ENCODE measurements at places on chromosomes 1 and 21.

GRCh38 chr1:178921499-178921898 is 50.6 kb upstream of the ANGPTL1 start:
- no peak for DNase-seq

- DNase-seq, result no peak
Measured at GRCh38 chr21:25243808-25244207, 363.5 kb downstream of the MRPL39 start.

GRCh38 chr1:29708796-29709703 is 472.7 kb downstream of the PTPRU start:
- peak; percentile 38 for DNase-seq

DNA sequence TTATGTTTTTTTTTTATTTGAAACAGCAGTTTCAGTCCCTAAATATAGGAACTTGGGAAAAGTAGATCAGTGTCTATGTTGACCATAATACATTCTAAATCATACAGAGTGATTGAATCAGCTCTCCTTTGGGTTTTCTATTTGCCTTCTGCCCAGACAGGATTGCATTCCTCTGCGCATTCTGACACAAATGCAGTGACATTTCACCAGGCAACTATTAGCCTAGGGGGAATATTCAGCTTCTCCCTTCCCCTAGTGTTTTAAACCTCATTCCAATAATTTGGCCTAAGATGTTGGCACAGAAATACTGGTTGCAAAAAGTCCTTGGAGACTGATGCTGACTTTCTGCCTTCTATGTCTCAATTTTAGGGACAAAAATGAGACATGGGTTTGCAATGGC is 172.8 kb downstream of the PTGER3 start:
- no peak for DNase-seq

- no peak for DNase-seq
Measured at GRCh38 chr1:176546825-176547224, 83.8 kb downstream of the PAPPA2 start.

DNA sequence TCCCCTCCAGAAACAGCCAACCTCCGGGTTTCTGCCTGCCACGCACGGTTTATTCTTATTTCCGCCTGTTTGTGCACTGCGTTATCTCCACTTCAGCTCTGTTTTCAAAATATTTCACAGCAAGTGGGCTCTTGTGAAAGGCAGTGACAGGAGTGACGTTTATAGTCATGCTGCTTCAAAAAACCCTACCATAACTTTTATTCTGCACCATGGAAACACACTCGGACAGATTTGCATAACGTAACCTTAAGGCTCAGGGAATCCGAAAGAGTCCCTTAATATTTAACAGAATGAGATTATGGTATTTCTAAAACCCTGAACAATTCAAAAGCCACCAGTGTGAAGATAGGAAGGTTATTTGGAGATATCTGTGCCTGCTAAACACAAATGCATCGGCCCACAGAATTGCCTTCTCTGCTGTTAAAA is 782 bp upstream of the SDE2 start:
- DNase-seq, result peak; percentile 90

- no peak for DNase-seq
Measured at GRCh38 chr1:193179094-193179493, 7.3 kb downstream of the B3GALT2 start.

DNA sequence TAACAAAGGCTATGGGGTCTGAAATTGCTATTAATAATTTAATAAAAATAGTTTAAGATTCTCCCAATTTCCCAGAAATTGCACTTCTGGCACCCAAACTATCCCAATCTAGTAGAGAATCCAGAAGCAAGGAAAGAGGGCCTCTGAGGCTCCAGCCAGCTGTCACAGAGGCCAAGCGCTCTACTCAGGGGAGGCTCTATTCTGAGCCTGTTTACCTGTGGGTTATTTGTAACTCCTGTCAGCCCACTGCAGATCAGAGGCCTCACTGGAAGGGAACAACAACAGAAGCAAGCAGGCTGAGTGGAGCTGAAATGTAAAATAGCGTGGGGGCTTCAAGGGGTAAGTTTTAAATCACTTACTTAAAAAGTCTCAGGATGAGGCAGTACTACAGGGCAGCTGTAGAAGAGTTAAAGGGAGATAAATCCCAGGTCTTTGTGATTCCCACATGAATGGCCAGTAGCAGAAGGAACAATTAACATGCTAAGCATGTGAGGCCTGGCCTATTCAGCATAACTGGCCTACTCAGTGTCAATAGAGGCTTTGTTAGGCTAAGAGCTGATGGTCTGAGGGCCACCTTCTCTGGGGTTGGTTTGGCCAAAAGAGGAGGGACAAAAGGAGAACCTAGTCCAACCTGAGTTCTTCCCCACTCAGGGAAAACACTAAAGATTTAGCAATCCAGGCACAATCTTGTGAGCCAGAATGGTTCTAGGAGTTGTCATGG is 12.8 kb downstream of the ZNF687 start:
- DNase-seq, result no peak

- DNase-seq, result peak; percentile 12
Measured at GRCh38 chr1:78619032-78619431, 1.2 kb upstream of the IFI44L start.

DNA sequence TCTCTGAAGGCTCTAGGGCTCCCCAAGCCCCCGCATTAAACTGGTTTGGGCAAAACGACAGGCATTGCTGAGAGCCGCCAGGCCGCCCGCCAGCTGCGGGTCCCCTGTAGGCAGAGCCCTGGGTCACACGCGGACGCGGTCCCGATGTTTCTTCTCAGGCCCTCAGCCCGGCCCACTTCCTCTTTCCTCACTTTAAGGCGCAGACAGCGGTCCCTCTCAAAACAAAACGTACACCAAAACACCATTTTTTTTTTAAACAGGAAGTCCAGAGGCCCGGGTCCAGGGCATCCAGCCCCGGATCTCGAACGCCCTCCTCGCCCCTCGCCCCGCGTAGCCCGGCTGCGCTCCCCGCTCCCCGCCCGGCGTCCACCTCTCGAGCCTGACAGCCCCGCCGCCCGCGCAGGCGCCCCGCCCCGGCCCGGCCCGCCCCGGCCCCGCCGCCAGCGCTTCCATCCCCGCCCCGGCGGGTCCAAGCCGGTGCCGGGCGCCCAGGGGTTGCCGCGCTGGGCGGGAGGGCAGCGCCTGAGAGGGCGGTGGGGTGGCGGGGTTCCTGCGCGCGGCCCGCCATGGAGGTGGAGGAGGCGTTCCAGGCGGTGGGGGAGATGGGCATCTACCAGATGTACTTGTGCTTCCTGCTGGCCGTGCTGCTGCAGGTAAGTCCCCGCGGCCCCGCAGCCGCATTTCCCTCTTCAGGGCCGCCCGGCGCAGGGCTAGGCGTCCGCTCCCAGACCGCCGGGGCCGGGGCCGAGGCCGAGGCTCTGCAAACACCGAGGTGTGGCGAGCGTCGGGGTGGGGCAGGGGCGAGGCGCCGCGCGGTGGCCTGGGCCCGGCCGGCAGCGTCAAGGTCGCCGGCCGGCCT is at the start of gene SLC22A15:
TSS of gene SLC22A15 (plus strand) at position 452 of the 859 bp plus-strand sequence. CDS start at position 567, 115 bp downstream.
- peak; percentile 34 for DNase-seq

- DNase-seq, result no peak
Measured at GRCh38 chr1:98696077-98696476, 34.6 kb downstream of the SNX7 start.

- peak; percentile 99 for DNase-seq
Measured at GRCh38 chr1:220818421-220819173, 31.9 kb downstream of the MTARC1 start.

GRCh38 chr1:229579059-229579673 is 20.7 kb upstream of the ABCB10 start:
- DNase-seq, result no peak

- DNase-seq, result peak; percentile 62
Measured at GRCh38 chr21:39208624-39209333, 25.5 kb upstream of the PSMG1 start.

DNA sequence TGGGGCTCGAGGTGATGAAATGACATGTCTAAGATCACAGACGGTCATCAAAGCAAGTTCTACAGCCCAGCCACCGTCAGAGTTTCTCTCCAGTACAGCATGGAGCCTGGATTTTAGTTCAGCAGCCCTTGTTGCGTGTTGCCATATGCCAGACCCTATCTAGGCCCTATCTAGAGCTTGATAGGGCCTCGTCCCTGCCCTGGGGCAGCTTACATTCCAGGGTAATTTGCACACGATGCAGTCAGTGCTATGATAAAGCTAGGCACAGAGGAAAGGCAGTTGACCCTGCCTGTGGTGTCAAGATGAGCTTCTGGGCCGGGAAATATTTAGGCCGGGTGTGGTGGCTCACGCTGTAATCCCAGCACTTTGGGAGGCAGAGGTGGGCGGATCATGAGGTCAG is 18.9 kb downstream of the ETV3L start:
- no peak for DNase-seq

DNA sequence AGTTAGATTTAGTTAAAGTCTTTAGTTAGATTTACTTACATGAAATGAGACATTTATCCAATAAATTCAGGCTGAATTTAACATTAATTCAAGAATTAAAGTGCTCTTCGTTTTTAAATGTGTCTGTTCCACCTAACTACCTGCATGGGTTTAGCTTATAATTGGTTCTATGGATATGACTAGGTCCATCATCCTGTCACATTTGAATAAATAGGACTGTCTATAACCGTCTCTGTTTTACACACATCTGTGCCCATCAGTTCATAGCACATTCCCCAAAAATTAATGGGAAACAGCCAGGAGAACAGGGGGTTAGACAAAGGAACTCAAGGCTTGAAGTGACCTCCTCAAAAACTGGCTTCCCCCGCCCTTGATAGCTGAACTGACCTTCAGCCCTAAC is 219.6 kb downstream of the MRPL39 start:
- no peak for DNase-seq

DNA sequence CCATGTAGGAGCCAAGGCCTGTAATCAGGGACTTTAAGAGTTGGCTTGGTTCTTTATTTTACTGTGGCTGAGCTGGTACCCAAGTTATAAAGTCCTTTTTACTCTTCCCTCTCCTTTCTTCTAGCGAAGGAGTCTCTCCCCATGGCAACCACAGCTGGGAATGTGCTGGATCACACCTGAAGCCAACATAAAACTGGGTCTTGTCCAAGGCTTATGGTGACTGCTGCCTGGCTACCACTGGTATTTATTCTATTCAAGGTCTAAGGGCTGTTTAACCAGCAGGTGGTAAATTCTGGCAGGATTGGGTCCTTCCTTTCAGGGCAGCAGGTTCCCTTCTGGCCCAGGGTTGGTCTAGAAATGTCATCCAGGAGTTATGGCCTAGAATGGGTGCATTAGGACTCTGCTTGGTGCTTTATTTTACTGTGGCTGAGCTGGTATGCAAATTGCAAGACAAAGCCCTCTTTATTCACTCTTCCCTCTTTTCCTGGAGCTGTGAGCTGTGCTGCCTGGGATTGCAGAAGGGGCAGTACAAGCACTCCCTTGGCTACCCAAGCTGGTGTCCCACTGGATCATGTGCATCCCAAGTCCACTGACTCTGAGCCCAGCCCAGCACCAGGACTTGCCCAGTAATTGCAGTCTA is 26.6 kb downstream of the SLC22A15 start:
- no peak for DNase-seq

GRCh38 chr1:119549719-119550132 is 42.7 kb downstream of the HSD3B1 start:
- peak; percentile 64 for DNase-seq

- no peak for DNase-seq
Measured at GRCh38 chr1:110305900-110306420, 33.2 kb upstream of the RBM15 start.

GRCh38 chr1:203563291-203563690 is 63.3 kb upstream of the ATP2B4 start:
- peak; percentile 80 for DNase-seq

- DNase-seq, result peak; percentile 31
Measured at GRCh38 chr1:10835822-10836421, 39.5 kb upstream of the CASZ1 start.

GRCh38 chr1:183633676-183634343 is 1.8 kb downstream of the ARPC5 start:
- peak; percentile 93 for DNase-seq

DNA sequence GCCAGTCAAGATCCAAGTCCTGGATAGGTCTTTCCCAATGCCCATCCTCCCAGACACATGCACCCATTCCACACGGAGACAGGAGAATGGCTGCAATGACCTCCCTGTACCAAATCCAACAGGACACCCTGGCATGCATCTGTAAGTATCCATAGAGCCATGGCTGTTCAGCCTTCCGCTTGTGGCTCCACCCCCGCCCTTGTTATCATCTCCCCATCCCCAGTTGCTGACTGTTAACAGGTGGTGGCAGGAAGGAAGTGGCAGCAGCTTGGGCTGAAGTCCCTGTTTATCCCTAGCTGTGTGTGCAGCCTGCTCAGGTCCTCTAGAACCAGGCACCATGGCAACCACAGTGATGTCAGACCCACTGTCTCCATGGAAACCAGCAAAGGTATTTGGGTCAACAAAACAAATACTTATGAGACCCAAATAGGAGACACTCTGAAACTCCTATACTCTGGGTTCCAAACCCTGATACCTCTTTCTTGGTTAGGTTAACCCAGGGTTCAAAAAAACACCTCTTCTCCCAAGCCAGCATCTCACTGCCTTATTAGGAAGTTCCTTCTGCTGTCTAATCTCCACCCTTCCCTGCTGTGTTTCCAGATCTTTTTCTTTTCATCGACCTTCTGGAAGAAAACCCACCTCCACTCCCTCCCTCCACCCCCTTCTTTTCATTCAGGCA is 721 bp downstream of the PBXIP1 start:
- DNase-seq, result peak; percentile 78

- DNase-seq, result no peak
Measured at GRCh38 chr21:29293495-29293894, 5.2 kb upstream of the BACH1 start.

DNA sequence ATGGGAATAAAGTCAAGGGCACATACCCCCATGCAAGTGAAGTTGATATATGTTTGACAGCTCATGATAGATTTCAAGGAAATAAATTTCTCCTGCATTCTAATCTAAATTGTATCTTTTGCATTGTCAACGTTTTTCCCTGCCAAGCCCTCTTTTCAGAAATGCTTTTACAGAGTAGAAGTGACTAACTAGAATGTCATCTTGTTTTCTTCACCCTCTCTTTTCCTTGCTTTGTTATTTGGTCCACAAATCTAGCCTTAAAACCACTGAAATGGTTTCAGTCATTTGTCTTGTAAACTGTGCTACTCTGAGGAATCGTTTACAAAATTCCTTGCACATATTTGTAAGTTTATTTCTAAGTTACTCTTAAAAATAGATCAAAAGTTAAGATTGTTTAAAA is 600.8 kb upstream of the CXADR start:
- DNase-seq, result peak; percentile 37

GRCh38 chr21:45210461-45210983 is 77.2 kb downstream of the POFUT2 start:
- no peak for DNase-seq

DNA sequence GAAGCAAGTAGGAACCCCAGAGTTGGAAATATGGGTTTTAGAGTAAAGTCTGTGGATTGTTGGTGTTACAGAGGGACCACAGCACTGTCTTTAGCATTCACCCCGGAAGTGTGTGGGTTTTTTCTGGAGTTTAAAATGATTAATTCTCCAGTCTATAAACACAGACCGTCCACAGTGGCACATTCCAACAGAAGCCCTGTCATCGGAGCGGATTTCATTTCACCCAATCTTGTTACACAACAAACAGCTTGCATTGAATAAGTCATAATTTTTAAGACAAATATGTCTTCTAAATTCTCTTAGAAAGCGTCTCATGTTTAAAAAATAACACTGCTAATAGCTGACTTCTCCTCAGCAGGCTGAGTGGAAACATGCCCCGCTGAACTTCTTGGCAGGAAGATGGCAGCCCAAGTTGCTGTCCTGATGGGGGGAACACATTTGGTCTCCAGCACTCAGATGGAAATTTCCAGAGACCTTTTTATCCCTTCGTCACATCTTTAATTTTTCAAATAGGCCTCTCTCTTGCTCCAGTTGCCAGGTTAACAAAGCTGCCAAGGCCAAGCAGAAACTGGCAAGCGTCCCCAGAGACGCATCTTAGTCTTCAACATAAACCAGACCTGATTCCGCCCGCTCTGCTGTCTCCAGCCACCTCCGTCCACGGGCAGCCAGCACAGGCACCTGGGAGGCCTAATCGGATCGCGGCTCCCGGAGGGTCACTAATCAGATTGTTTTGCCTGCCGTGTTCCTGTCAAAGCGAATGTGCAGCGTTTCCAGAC is 28.8 kb upstream of the SLC19A1 start:
- DNase-seq, result peak; percentile 85
